ENCODE measurements at places on chromosomes 12 and 14. TPM values are rescaled to one million over a fixed set of nuclear protein-coding genes. Genes with fewer than 3 reads are reported as not detected.

OLR1 gene
- total RNA-seq = 0.35 TPM

ITGB7 gene
- total RNA-seq = 0.97 TPM

C12orf54 gene
- not detected for total RNA-seq

C12orf50 gene
- 0.11 TPM for total RNA-seq

RPGRIP1 gene
- 0.27 TPM for total RNA-seq

NDRG2 gene
- 327 TPM for total RNA-seq

ANKS1B gene
- total RNA-seq = 1.2 TPM

COX8C gene
- total RNA-seq = 0.94 TPM

DNA sequence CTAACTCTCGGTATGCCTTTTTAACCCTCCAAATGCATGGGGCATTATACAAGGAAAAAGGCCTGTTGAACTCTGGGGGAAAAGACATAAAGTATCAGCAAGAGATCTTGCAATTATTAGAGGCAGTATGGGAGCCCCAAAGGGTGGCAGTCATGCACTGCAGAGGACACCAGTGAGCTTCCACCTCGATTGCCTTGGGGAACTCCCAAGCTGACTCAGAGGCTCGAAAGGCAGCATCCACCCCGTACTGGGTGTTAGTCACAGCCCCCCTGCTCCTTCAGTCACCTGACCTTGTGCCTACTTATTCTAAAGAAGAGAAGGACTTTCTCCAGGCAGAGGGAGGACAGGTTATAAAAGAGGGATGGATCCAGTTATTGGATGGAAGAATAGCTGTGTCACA lies 781.4 kb upstream of the TMEM132C start:
- DNase-seq = no peak

DNA sequence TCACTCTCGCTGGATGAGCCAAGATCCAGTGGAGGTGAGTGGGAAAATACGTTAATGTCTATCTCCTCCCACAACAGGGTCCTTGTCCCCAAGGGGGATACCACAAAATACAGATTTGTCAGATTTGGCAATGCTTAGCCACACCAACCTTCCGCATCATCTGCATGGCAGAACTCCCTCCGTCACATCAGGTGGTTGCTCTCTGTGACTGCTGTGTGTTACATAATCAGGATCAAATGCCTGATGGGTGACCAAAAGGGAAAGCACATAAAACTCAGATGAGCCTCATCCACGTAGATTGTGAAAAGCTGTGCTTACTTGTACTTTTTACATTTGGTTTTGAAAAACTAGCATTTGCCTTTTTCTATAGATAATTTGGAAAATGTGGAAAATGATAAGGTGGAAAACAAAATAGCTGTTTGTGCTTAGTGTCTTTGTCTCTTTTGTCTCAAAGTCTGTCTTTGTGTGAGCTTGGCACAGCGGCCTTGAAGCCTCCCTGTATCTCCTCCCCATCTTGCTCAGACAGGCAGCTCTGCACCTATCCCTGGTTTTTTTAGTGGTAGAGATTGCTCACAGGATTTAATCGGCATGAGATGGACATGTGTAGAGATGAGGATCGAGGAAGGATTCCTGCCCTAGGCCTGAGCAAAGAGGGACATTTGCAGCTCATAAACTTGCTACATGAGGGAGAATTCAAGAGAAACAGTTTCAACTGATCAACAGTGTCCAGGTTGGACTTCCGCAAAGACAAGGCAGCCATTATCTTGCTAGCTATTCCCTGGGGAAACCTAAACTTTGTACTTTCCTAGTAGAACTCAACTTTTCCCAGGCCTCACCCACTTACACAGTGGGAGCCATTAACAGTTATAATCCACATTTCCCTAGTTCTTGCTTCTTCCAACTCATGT lies 3.6 kb upstream of the FGF6 start:
- DNase-seq = no peak

- no peak for DNase-seq
Observed at GRCh38 chr14:48973151-48973550, 613.0 kb downstream of the RPS29 start.

DNA sequence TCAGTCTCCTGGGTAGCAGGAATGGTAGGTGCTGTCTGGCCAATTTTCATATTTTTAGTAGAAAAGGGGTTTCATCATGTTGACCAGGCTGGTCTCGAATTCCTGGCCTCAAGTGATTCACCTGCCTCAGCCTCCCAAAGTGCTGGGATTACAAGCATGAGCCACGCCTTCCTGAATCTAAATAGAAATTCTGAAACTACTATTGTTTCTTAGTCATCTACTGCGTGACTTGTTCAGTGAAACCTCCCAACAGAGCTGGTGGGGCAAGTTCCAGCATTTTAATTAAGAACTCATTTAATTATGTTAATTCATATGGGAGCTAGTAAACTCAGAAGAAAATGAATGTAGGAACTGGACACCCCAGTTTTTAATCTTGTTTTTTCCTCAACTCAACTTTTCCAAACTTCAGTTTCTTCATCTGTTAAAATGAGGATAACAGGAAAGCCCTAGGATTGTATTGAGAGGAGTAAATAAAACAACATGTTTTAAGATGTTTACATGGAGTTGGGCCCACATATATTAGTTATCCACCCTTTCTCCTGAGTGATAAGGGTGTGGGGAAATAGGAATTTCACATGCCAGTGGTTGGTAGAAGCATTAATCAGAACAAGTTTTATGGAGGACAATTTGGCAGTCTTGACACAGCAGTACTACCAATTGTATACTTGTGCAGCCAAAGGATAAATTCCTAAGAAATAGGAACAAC lies 335.8 kb upstream of the E2F7 start:
- no peak for DNase-seq

DNA sequence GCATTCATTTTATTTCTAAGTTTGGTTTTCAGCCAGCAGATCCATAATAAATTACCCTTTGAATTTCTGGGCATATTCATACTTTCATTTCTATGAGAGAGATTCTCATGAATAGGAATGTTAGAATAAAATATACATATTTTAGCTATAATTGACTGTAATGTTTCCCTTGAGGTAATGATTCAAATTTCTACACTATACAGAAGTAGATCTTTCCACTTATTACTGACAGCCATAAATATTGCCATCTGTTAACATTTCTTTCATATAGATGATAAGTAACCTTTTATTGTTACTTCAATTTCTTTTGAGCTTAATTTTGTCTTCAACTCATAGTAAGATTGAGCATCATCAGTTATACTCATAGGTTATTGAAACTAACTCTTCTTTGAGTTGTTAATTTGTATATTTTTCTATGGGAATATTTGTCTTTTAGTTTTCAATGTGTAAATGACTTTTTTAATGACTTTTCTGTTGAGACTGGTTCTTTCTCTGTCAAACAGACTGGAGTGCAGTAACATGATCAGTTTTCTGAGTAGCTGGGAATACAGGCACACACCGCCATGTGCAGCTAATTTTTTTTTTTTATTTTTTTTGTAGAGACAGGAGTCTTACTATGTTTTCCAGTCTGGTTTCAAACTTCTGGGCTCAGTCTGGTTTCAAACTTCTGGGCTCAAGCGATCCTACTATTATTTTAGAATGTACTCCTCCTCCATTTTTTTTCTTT lies 991.6 kb downstream of the SLC6A15 start:
- DNase-seq = no peak

GRCh38 chr14:55743551-55743950 lies 163.5 kb downstream of the KTN1 start:
- no peak for DNase-seq

DNA sequence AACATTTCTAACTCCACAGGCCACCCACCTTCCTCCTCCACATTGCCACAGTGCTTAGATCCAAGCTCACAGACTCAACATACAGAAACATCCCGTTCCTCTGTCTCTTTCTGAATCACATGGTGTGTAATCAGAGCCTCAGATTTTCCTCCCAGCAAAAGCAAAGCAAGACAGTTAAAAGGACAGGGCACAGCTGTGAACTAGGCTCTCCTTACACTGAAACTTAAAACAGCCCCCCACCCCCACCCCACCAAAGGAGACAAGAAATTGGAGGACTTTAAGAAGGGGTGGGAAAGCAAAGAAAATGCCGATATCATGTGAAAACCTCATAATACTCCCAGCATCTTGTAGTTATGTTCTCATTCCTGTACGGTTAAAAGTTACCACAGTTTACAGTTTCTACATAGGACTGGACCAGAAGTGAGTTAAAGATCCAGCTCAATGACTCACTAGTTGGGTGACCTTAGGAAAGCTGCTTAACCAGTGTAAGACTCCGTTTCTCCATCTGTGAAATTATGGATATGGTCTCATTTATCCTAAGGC lies 4.8 kb downstream of the YBX3 start:
- no peak for DNase-seq

DNA sequence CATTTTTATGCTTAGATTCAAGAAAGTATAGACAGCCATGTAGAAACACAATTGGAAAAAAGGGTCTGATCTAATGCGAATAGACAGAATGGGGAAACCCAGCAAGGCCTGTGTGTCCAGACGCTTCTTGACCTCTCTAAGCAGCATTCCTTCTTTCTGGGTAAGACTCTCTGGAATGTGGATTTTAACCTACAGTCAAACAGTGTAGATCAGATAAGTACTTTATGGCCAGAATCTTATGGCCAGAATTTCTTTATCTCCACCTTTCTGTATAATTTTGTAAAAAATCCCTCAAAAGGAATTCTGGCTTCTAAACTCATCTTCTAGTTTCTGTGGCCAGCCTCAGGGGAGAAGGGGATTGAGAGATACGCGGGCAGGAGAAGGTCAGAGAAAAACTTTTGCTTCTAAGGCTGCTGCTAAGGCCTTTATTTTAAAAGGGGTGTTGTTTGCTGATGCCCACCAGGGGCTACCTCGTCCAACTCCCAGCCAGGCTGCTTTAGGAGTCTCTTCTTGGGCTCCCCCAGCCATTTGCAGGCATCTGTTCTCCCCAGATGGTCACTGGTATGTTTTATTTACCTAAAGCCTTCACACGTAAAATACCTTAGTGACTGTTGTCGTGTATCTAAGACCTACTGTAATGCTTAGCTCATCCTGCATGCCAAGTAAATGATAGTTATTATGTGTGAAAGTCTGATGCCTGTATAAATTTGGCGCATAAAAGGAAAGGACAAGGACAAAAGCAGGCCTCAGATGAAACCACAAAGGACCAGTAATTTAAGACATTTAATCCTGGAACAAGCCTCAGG lies 68.4 kb downstream of the ANO6 start:
- no peak for DNase-seq

DNA sequence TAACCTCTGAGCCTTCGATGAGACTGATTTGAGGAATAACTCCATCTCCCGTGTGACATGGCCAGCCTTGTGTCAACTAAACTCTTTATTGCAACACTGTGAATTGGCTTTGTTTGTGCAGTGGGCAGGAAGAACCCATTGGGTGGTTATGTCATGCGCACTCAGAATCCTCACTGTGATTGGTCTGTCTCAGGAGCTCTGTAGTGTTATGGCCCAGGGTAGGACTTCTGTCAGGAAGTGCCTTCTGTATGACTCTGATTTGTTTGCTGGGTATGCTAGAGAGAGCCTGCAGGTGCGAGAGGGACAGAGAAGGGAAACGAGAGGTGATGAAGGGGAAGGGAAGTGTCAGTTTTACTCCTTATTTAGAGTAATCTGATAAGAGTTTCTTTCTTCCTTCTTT lies 71.5 kb upstream of the DCD start:
- no peak for DNase-seq

DNA sequence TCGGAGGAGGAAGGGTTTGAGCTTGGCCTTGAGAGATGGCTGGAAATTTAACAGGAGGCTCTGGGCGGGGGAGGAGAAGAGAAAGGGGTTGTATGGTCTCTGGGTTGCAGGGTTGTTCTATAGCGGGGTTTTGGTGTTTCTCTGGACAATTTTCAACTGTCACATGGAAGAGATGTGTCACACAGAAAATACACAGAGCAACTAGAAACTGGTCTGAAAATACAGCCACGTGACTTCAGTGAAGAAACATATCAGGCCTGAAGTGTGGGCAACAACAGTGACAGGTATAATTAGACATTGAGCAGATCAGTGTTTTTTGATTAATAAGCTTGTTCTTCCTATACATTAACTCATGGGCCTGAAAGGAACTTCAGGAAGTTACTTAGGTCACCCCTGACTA lies 205.3 kb upstream of the HMGA2 start:
- no peak for DNase-seq

GRCh38 chr14:101620821-101621785 lies 59.8 kb downstream of the DIO3 start:
- no peak for DNase-seq

DNA sequence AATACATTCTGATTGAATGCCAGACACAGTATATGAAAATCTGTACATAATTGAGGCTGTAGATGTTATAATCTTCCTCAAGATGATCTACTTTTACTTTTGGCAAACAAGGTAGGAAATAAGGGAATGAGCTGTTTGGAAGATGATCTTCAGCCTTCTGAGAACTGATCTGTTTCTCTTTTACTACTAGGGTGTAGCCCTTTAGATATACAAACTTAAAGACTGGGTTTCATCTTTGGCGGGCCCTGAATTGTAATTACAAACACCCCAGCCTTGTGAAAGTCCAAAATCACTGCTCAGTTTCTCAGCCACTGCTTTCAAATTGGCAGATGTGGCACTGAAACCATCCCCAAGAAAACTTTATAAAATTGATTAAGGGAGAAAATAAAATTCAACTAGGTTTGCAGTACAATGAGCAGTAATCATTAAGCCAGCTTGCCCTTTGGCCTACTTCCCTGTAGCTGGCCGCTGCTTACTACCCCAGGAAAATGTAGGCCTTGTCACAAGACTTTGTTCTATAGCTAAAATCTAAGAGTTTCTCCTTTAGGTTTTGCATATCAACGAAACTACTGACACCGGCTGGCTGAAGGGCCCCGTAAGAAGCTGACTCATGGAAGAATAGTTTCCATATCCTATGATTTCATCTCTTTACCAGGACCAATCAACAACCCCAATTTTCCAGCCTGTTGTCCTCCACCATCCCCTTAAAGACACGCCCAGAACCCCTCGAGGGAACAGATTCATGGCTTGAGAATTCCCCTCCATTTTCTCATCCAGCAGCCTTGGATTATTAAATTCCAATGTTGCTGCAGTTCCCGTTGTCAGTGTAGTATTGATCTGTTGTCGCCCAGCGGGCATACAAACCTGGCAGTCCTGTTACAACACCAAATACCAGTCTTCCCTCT lies 210.8 kb downstream of the PCNX1 start:
- no peak for DNase-seq

DNA sequence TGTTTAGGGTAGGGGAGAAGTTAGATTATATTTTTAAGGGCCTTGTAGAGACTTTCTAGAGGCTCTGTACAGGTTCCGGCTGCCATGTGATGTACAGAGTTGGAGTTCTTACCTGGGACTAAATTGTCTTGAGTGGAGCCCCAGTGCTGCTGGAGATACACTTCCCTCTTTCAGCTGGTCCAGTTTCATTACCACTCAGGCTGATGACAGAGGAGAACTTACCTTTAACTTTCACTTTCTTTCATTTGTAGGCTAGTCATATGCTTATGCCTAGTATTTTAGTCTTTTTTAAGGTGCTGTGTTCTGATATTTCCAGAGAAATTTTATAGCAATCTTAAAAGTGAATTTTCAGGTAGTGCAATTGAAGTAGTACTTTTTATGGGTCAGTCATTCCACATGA lies 117.3 kb downstream of the ERC1 start:
- DNase-seq = no peak

- DNase-seq = no peak
Observed at GRCh38 chr14:65847075-65847847, 434.7 kb downstream of the FUT8 start.
